ENCODE measurements at places on chromosomes 12 and 14.
A peak's percentile ranks its signal among the peaks of the same experiment; 100 is the strongest.

- DNase-seq: no peak
Observed at GRCh38 chr14:55957950-55958349, 160.3 kb upstream of the PELI2 start.

DNA sequence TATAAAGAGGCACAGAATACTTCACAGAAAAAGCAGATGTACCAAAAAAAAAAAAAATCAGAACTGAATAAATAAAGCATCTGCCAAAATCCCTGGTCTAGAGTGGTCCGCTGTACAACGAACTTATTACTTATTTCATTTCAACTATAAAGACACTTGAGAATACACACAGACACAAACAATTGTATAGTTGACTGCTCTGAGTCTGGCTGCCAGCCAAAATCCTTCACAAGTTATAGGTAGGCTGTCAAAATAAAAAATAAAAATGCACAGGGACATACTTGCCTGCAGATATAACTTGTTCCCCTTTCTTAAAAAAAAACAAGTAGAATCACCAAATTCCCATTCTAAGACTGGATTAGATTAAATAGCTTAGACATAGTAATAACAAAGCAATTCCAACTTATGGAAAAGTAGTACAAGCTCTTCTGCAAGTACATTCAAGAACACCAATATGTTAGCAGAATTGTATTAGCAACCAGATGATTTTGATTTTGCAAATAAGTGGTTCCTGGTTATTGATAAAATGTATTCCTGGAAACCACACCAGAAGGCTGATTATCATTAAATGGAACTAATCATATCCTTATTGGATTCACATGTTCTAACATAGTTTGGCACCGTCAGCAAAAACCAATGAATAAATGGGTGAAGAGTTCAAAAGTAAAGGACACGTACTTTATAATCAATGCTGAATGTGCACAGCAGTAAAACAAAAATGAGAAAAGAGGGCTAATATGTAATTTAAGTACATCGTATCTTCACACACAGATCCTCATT lies 248.5 kb downstream of the NELL2 start:
- DNase-seq: peak; percentile 5

GRCh38 chr12:115691123-115691522 lies 586.4 kb downstream of the MED13L start:
- no peak for DNase-seq

DNA sequence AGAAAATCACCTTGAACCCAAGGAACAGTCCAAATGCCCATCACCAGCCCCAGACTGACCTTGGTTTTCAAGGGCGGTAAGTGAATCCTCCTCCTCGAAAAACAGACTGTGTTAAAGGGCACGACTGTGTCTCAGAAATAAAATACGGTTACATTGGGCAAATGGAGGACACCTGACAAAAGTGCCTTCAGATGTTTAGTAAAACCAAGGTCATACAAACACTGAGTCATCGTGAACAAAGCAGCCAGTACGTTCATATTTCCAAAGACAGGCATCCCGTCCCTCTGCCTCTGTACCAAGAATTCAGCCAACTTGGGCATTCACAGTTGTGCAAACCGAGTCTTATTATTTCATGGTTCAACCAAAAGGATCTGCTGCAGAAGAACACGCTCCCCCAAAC lies 25.9 kb downstream of the FOXN3 start:
- no peak for DNase-seq

DNA sequence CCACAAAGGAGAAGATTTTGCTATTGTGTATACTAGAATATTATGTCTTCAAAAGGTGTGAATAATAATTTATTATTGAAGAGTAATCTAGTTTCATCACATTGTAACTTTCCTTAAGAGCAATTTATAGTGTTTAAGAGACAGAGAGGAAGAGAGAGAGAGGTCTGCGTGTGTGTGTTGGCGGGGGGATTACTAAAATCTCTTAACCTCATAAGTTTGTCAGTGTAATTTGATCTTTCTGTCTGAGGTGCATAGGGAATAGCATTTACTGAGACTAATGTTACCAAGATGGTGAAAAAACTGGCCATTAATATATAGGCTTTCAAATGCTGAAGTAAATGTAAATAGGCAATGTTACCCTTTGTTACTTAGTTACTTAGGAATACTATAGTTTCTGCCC lies 48.2 kb upstream of the BTG1 start:
- DNase-seq: no peak

- DNase-seq: no peak
Observed at GRCh38 chr12:94670075-94670474, 19.7 kb upstream of the TMCC3 start.

GRCh38 chr12:117038023-117038680 lies 61.1 kb downstream of the TESC start:
- DNase-seq: no peak

DNA sequence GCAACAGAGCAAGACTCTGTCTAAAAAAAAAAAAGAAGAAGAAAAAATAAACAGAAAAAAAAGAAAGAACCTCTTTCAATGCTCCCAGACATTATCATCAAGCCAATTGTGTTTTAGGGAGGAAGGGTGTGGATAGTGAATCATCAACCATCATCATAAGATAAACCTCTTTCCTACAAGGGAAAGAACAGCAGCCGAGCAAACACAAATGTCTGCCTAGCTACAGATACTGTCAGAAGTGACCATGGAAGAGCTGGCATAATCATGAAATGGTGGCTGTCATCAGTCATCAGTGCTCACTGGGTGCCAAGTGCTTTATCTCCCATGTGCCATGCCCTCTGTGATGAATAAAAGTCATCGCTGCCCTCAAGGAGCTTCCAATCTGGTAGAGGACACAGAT lies 46.6 kb downstream of the SLC17A8 start:
- DNase-seq: no peak

- no peak for DNase-seq
Observed at GRCh38 chr14:93527203-93527607, 96.5 kb downstream of the UNC79 start.

GRCh38 chr14:49863487-49864281 lies 11.1 kb upstream of the NEMF start:
- DNase-seq: no peak

DNA sequence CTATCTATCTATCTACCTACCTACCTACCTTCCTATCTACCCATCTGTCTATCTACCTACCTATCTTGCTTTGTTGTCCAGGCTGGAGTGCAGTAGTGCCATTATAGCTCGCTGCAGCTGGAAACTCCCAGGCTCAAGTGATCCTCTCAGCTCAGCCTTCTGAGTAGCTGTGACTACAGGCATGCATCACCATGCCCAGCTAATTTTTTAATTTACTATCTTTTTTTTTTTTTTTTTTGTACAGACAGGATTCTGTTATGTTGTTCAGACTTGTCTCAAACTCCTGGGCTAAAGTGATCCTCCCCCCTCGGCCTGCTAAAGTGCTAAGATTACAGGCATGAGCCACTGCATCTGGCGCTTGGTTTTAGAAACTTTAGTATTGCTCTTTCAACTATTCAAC lies 762.4 kb downstream of the SLC6A15 start:
- DNase-seq: no peak

DNA sequence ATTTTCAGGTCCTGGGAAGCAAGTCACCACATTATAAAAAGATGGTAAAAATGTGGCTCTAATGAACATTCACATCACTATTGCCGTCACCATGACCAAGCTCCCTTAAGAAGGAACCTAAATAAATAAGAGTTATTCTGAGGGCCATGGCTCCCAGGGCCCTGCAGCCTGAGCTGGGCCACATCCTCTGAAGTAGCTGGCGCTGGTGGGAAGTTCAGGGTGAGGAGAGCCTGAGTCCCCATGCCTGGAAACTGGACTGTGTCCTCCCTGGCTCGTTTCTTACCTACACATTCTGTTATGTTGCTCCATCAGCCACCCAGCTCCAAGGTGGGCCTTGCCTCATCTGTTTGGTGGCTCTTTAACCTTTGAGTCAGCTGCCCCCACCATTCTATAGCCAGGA lies 42.5 kb downstream of the TSPAN11 start:
- no peak for DNase-seq

- DNase-seq: no peak
Observed at GRCh38 chr12:53974084-53975063, at the start of gene HOTAIR. Gene HOTAIR, minus strand, starts transcription at chr12:53974954.

- no peak for DNase-seq
Observed at GRCh38 chr12:56081393-56082347, 1.7 kb downstream of the ERBB3 start.

DNA sequence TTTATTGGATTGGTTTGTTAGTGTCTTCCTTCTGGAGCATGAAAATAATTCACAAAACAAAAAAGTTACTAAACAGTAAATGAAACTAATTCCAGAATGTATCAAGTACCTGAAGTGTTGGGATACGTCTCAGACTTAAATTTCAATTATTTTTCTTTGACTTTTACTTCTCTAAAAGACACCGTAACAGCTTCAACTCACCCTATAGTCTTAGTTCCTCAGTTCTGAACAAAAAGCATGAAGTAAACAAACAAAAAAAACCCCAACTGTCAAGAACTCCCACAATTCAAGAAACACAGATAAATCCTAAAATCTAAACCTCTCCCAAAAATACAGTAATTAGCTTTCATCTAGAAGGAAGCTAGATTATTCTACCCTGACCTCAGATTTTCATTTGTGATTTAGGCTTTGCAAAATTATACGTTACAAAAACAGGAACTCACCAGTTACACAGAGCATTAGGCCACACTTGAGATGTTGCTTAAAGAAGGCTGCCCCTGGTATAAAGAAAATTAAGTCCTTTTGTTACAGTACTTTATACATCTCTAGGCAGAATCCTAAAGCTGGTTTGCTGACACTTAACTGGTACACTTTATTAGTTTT lies 10.2 kb downstream of the HEATR5A start:
- no peak for DNase-seq

- DNase-seq: no peak
Observed at GRCh38 chr12:121284551-121285390, 11.7 kb downstream of the CAMKK2 start.

GRCh38 chr12:92802906-92803305 lies 100.1 kb downstream of the PLEKHG7 start:
- DNase-seq: no peak

DNA sequence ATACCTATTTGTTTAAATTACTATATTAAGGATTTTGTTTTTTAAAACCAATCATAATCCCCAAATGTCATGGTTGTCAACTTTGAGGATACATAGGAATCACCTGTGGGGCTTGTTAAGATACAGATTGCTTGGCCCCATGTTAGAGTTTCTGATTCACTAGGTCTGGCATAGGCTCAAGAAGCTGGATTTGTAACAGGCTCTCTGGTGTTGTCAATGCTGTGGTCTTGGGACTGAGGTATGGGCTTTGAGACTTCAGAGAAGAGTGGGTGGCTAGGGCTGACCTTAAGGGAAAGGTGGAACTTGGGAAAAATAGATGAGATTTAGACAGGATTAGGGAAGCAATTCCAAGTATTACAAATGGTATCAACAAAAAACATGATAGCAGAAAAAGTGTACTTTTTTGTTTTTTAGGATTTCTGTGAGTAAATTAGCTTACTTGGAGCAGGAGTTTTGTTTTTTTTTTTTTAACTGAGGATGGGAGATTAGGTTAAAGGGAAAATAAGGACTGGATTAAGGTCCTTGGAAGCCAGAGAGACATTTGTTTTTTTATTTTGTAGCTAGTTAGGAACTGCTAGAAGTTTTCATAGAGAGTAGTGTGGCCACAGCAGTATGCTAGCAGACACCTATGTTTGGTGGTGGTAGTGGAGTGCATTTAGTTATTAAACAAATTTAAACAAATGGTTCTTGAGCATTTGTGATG lies 88.6 kb downstream of the RAD51B start:
- DNase-seq: no peak

DNA sequence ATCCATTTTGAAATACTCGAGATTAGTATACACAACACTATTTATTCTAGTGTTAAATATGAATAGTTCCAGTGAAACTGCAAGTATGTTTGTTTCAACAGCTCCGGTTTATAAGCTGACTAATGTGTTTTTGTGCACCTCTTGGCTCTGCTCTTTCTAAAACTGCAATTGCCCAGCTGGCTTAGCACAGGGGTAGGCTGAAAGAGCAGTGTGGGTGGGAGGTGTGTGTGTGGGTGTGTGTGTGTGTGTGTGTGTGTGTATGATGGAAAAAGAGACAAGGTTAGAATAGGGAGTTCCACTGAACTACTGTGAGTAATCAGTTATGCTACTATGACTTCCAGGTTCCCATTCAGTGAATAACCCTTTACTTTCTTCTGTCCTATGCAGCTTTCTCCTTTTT lies 37.8 kb upstream of the DDHD1 start:
- DNase-seq: no peak

GRCh38 chr12:63206909-63207308 lies 55.9 kb upstream of the AVPR1A start:
- DNase-seq: no peak

DNA sequence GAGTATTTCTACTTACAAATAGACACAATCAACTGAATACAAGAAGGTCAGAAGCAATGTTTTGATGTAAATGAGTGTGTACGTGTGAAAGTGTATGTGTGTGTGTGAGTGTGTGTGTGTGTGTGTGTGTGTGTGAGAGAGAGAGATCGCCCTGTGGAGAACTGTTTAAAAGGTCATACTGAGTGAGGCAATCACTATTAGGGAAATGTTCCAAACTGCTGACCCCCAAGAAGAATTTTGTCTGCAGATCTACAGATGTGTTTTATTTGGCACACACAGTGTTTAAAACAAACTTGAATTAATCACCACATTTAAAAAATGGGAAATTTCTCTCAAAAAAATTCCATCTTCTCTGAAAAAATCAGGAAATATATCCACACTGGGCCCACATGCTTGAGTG lies 1069.1 kb downstream of the SLC6A15 start:
- DNase-seq: no peak

- no peak for DNase-seq
Observed at GRCh38 chr14:63406333-63406732, 87.6 kb upstream of the GPHB5 start.

DNA sequence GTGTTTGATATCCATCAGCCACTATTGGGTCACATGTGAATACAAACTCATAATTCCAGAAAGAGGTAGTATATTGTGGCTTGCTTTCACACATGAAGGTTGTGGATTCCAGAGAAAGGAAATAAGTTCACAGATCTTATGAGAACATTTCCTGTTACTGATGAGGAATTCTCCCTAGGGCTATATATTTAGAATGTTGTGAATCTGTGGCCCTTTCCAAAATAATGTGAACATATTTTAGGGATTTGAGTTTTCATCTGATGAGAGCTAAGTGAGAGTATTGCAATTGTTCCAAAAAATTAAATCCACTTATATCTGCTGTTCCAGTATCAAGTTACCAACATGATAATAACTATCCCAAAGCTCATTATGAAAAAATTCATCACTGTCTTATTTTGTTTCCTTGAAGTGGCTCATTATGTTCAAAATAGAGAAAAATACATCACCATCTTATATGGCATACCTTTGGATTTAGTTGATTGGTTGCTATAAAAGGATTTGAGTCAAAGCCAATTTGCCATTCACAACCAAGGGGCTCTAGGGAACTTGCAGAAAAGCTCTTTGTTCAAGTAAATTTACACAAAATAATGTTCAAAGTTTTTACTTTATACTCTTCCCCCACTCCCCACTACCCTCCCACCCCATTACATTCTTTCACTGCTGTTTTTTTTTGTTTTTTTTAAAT lies 76.3 kb downstream of the MYRFL start:
- DNase-seq: peak; percentile 51
